ENCODE measurements at places on chromosomes 13 and 19.

DNA sequence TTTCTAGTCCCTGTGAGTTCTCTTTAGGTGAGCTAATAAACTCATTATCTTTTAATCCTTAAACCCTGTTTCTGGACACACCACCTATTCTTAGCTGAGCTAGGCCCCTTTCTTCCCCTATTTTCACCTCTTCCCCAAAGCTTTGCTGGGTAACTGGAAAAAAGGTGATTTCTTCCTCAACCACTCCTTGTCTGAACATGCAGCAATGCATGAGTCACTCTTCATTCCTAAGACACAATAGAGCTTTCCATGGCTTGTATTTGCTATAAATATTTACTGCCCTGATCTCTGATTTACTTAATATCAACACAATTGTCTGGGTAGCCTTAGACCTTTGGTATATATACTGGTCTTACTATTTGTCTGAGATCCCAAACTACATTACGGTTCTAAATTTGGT lies 370.9 kb downstream of the KLF5 start:
- no peak for DNase-seq

- no peak for DNase-seq
Measured at GRCh38 chr13:110570886-110571285, 9.4 kb upstream of the RAB20 start.

GRCh38 chr19:12777217-12778016 lies 2.1 kb upstream of the HOOK2 start:
- DNase-seq, result peak; percentile 82

GRCh38 chr13:44249431-44249836 lies 124.2 kb upstream of the SERP2 start:
- no peak for DNase-seq

DNA sequence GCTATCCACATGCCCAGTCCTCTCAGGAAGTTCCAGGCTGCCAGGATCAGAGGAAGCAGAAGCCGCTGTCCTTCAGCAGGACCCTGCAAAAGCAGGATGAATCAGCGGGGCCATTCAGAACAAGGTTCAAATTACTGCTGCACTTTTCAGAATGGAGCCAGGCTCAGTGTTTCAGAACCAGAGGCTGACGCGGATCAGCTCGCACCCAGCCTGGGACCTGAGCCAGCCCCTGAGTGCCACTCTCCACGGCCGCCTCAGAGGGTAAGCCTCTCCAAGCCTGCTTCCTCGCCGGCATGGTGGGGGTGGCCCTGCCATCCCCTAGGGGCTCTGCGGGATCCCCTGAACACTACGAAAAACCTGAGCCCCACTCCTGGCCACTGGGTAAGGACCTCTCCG lies 24.7 kb downstream of the RASA3 start:
- no peak for DNase-seq

DNA sequence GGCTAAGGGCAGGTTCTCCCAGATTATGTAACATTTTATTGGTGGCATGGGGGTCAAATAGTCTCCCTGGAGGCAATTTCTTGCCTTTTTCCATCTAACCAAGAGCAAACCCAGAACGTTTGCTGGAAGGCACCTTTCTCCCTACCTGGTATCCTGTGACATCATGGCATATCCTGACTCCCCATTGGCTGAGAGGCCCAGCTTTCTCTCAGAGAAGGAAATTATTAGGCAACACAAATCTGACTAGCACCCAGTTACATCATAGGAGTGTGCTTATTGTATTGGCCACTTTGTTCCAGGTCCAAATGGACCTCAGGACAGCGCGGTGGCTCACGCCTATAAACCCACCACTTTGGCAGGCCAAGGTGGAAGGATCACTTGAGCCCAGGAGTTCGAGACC lies 13.0 kb downstream of the NTN5 start:
- DNase-seq, result no peak

DNA sequence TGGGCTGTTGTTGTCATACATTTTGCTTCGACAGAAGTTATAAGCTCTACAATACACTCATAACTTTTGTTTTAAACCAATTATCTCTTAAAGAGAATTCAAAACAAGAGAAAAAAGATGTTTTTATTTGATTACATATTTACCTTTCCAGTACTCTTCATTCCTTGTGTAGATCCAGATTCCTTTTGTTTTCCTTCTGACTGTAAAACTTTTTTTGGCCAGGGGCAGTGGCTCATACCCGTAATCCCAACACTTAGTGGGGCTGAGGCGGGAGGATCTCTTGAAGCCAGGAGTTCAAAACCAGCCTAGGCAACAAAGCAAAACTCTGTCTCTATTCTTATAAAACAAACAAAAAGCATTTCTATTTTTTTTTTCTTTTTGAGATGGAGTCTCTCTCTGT lies 21.7 kb downstream of the LPAR6 start:
- DNase-seq, result no peak

DNA sequence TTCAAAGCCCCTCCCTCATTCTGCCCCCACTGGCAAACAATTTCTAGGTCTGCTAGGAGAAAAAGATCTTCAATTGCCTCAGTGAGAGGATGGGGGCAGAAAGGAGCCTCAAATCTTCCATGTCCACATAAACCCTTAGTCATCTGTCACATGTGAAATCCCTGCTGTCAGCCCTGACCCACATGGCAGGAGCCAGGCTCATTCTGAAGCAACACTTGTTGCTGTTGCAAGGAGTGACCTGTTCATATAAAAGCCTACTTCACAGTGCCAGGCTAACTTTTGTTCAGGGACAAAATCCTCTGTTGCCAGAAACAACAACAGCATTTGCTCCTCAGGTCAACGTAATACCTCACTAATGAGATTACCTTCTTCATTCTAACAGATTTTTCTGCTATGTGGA lies 70.5 kb downstream of the IRS2 start:
- DNase-seq, result no peak

DNA sequence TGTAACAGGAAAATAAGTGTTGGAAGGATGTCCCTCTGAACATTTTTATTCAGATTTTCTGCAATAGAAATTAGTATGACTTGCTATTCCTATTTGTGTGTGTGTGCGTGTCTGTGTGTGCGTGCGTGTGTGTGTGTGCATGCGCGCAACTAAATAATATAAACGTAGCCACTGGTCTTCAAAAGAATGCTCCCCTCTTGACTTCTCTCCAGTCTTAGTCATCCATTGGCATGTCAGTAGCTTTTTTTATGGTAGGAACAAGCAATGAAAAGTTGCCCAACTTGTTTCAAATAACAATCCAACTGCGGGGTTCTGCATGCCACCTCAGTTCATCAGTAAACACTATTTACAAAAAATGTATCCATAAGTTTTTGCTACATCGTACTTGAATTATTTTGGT lies 249.6 kb downstream of the GPC6 start:
- DNase-seq, result no peak

DNA sequence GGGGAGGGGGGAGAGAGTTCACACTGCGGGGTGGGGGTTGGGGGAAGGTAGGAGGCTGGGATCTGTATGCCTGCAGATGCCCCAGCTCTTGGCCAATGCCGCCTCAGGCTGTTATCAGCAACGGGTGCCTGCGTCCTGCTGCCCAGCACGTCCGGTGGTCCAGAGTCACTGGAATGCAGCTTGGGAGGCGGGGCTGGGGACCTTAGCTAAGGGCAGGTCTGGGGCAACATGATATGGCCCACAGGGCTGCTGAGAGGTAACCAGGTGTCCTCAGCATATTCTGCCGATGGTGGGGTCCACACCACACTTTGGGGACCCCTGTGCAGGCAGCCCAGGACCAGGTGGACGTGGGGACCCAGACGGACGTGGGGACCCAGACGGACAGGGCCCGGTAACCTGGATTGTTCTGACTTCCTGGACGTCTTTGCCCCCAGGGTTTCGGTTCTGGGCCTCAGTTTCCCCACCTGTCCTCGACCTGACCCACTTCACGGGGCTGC lies 668 bp upstream of the ARHGAP45 start:
- DNase-seq, result no peak

- DNase-seq, result no peak
Measured at GRCh38 chr13:23445794-23446193, 12.3 kb upstream of the SACS start.

DNA sequence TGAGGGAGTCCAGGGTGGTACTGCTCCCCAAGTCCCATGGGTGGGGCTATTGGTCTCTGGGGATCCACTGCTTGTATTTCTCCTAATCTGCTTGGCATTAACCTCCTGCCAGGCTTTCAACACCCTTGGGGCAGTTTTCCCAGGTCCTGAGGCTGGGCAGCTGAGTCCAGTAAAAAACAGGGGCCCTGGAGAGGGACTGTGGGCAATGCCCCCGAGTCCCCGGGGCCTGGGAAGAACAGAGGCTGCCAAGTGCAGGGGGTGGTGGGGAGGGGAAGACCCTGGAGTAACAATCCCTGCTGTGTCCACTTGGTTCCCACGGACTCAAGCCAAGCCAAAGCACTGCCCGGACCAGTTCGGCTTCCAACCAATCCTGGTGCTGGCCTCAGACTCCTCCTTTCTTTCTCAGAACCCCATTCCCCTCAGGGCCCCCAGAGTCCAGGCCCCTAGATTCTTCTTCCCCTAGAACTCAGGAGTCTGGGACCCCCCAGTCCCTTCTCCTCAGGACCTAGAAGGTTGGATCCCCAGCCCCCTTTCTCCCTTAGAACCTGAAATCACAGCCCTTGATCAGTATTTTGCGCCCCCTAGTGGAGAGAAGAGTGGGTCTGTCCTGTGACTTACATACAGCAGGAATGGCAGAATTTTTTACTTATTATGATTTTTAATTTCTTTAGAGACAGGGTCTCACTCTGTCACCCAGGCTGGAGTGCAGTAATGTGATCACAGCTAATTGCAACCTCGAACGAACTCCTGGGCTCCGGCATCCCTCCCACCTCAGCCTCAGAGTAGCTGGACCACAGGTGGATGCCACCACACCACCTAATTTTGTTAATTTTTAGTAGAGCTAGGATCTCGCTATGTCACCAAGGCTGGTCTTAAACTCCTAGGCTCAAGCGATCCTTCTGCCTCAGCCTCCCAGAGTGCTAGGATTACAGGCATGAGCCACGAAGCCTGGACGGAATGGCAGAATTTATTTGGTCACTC lies 3.7 kb upstream of the CLPTM1 start:
- peak; percentile 73 for DNase-seq

GRCh38 chr13:46345398-46345797 lies 41.7 kb downstream of the RUBCNL start:
- no peak for DNase-seq

GRCh38 chr19:2987797-2988196 lies 10.4 kb downstream of the TLE6 start:
- DNase-seq, result no peak

GRCh38 chr19:9161427-9161826 lies 17.4 kb upstream of the OR7D2 start:
- DNase-seq, result no peak

GRCh38 chr19:17073869-17074633 lies 1.2 kb downstream of the HAUS8 start:
- DNase-seq, result peak; percentile 26

DNA sequence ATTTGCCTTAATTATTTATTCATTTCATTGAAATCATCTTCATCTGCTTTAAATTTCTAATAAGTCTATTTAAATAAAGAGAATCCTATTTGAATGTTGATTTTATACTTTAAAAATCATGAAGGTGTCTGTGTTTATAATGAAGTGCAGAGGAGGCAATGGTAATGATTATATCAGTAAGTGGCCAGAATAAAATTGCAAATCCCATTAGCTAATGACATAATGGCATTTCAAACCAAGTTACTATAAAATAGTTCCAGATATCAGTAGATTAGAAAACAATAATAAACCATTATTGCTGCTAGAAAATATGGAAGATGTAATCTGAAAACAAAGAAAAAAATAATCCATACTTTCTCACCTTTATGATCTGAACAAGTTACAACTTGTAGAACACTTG lies 647.8 kb upstream of the KLHL1 start:
- DNase-seq, result no peak

DNA sequence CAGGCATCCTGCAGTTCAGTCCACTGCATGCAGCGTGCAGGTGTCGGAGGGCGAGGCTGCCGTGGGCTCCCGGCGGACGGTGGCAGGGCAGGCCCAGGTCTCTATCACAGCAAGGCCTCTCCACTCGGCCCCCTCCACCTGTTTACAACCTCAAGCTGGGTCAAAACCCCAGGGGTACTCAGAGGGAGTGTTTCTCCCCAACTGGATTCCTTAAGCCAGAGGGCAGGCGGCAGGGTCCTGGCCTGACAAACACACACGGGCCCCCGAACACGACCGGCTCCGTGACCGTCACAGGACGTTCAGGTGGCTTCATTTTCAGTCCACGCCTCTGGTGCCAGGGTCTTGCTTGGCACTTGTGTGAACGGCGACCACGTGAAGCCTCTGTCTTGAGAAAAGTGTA lies 23.5 kb downstream of the RASA3 start:
- no peak for DNase-seq

GRCh38 chr13:38954291-38954690 lies 36.3 kb downstream of the STOML3 start:
- DNase-seq, result no peak

GRCh38 chr13:40648841-40649240 lies 17.6 kb downstream of the FOXO1 start:
- no peak for DNase-seq

DNA sequence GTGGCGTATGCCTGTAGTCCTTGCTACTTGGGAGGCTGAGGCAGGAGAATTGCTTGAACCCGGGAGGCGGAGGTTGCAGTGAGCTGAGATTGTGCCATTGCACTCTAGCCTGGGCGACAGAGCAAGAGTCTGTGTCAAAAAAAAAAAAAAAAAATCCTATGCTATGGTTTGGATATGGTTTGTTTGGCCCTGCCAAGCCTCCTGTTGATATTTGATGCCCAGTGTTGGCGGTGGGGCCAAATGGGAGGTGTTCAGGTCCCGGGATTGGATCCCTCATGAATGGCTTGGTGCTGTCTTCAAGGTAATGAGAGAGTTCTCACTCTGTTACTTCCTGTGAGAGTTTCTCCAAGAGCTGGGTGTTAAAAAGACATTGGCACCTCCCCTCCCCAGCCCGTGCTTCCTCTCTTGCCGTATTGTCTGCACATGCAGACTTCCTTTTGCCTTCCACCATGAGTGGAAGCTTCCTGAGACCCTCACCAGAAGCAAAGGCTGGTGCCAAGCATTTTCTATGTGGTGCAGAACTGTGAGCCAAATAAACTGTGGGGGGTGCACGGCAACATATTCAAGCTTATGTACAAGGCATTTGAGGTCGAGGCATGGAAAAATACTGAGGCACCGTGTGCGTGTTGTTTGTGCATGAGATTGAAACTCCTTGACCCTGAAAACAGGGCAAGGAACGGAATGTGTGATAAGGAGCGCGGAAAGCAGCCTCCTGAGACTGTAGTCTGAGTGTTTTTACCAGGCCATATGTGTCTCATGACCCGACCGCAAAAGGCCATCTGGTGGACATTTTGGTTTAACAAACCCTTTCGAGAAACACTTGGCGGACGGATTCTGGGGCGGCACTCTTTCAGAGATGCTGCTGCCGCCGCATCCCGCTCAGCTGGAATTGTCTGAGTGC lies 7.3 kb downstream of the SIGLEC9 start:
- no peak for DNase-seq

DNA sequence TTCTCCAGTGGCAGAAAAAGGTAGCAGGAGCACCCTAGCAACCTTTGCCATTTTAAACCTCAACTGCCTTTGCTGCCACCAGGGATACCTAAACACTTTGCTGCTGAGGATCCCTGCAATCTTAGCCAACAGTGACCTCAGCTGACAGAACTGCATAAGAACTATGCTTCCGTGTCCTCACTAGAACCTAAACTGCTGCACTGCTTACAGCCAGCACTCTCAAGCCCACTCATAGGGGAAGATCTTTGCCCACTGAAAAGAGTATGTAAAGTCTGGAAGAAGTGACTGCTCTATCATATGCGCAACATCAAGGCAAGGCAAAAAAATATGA lies 270.0 kb upstream of the PCDH20 start:
- DNase-seq, result peak; percentile 3
